ENCODE measurements at places on chromosomes 1 and 21. TPM values are rescaled to one million over a fixed set of nuclear protein-coding genes. Genes with fewer than 3 reads are reported as not detected.

- no peak for DNase-seq
Observed at GRCh38 chr1:21955058-21955457, 17.9 kb upstream of the HSPG2 start.

DNA sequence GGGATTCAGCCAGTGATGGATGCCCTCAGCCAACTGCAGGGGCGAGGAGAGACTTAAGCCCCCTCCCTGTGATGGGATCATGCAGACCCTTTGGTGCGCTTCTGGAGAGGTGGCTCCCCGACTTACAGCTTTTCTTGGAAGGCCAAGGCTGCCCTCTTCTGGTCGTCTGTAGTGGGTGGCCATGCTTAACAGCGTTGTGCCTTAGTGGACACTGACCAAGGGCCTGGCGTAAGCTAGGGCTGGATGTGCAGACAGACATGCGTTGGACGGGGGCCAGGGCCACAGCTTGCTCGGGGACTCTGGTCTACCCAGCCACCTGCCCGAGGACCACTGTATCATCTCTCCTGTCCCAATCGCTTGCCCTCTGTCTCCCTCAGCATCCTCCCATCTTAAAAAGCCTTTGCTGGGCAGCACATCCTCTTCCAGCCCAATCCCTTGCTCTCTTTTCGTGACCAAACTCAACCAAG, 5.5 kb downstream of the AZIN2 start:
- peak; percentile 86 for DNase-seq

DNA sequence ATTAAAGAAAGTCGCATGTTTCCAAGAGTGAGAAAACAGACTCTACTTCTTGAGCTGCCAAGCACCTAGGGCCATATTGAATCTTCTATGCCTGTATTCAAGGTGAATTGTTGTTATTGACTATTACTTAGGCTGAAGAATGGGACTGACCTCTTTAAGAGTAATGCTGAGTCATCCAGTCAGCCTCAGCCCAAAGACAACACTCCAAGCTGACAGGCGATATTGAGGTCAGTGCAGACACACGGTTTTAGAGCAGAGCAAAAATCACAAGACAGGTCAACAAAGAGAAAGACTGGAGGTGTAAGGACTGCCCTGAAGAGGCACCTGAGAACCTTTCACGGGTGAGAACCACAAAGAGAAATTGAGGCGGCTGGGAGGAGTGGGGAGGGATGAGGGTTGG, 146.9 kb downstream of the MIS18A start:
- peak; percentile 9 for DNase-seq

DNA sequence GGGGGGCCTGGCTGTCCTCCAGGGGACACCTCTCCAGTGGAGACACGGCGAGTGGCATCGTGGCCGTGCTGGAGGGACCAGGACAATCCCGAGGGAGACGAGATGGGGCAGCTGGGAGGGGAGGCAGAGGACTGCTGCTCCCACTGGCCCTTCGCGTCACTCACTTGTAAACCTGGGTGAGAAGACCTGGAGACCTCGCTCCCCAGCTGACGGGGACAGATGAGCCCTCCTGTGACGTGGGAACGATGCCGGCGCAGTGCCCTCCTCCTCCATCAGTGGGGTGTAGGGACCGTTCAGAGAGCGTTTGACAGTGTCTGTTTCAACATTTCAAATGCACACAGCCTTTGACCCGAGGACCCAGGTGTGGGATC, 4.6 kb downstream of the SPATC1L start:
- DNase-seq: no peak

GRCh38 chr1:33182896-33183295, 1.1 kb upstream of the TRIM62 start:
- no peak for DNase-seq

- no peak for DNase-seq
Observed at GRCh38 chr1:211612786-211613107, 33.8 kb upstream of the SLC30A1 start.

- peak; percentile 26 for DNase-seq
Observed at GRCh38 chr1:110207831-110208230, 2.3 kb upstream of the KCNC4 start.

- peak; percentile 62 for DNase-seq
Observed at GRCh38 chr1:152328801-152329391, 3.9 kb upstream of the FLG start.

- DNase-seq: no peak
Observed at GRCh38 chr1:9871021-9871420, 39.0 kb downstream of the CTNNBIP1 start.

DNA sequence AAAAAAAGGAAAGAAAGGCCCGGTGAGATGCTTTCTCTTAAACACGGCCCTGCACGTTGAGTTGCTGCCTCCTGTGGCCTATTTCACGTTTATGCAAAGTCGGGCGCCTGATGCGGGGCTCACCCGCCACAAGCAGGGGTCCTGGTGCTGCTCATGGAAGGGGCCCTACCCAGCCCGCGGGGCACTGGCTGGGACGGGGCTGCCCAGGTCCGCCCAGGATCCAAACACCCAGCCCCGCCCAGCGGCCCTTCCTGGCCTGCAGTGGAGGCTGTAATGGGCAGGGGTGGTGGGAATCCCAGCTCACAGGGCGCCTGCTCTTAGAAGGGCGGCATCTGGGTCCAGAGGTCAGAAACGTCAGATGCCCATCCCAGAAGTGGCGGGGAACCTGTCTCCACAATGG, 1.6 kb downstream of the COL6A2 start:
- peak; percentile 54 for DNase-seq

DNA sequence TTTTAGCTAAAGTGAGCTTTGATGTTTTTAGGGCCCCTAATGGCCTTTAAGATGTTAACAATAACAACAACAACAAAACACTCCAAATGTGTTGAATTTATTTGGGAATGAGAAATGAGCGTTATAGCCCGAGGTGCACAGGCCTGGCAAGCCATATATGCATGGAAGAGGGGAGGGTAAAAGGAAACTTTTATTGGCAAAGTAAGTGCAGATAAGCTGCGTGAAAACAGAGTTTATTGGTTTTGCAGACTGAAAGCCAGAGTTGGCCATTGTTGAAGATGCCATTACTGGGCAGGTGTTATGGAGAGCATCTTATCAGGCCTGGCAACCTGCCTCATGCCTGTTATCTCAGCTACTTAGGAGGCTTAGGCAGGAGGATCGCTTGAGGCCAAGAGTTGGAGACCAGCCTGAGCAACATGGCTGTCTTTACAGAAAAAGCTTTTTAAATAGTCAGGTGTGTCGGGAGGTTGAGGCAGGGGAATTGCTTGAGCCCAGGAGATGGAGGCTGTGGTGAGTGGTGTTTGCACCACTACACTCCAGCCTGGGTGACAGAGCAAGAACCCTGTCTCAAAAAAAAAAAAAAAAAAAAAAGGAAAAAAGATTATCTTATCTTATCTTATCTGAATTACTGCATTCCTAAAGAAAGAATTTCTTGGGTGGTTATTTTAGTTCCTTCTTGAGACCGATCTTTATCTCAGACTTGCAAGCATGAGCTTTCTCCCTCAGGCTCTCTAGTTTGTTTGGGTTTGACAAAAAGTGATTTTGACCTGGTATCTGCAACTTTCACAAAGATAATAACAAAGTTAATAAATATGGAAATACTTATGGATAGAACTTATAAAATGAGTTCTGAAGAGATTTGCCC, 1.7 kb downstream of the PATJ start:
- no peak for DNase-seq

DNA sequence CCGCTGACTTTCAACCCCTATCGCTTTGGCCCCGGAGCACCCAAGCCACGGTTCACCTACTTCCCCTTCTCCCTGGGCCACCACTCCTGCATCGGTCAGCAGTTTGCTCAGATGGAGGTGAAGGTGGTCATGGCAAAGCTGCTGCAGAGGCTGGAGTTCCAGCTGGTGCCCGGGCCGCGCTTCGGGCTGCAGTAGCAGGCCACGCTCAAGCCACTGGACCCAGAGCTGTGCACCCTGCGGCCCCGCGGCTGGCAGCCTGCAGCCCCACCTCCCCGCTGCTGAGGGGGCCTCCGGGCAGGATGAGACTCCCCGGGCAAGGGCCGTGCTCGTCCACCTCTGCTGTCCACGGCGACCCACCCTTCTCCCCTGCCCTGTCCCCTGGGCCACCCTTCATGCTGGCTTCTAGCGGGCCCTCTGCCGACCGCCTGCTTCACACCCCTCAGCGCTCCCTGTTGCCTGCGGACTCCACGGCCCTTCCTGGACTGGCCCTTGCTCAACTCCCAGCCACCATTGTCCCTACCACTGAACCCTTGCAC, 92.2 kb upstream of the TRABD2B start:
- DNase-seq: no peak

- DNase-seq: no peak
Observed at GRCh38 chr1:5913876-5914275, 78.3 kb downstream of the NPHP4 start.

DNA sequence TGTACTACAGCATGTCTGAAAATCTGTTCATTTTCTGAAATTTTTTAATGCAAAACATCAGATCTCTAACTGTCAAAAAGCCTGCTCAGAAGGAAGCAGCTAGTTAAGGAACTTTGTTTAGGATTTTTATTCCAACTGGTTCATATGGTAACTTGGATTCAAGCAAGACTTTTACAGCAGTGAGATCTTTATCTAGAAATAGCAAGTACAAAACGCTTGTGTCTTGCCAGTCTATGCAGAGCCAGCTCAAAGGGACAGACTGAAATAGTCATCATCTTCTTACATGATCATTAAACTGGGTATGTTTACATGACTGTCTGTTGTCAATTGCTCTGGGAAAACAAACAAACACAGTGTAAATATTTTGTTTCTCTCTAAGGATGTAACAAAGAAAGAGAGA, 37.6 kb downstream of the DDAH1 start:
- DNase-seq: no peak

- DNase-seq: no peak
Observed at GRCh38 chr1:25031601-25031965, 101.5 kb upstream of the RUNX3 start.

DNA sequence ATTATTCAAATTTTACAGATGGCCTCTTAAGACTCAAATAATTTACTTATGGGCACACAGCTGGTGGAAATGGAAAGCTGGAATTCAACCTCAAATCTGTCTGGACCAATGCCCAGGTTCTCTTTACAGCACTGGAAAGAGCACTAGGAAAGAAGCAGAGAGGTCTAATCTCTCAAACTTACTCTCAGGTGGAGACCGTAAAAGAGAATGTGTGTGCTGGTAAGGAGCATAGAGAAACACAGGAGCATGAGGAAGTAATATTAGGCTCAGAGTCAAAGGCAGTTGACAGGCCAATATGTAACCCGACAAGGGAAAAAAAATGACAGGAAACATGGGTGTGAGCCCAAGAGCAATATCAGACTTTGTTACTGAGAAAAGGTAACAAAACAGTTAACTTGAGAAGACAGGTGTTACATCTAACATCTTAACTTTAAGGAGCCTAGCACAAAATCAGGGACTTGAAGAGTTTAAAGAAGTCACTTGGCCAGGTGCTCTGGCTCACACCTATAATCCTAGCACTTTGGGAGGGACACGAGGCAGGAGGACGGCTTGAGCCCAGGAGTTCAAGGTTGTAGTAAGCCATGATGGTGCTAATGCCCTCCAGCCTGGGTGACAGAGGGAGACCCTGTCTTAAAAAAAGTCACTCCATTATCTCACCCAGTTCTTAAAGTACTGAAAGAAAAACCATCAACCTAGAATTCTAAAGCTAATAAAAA, 20.7 kb downstream of the PPP1R15B start:
- DNase-seq: peak; percentile 24

- DNase-seq: no peak
Observed at GRCh38 chr1:214702556-214702955, 99.6 kb downstream of the CENPF start.

- no peak for DNase-seq
Observed at GRCh38 chr1:181345146-181345545, 138.2 kb upstream of the CACNA1E start.

- DNase-seq: no peak
Observed at GRCh38 chr1:17603091-17603841, 63.8 kb downstream of the ARHGEF10L start.

DNA sequence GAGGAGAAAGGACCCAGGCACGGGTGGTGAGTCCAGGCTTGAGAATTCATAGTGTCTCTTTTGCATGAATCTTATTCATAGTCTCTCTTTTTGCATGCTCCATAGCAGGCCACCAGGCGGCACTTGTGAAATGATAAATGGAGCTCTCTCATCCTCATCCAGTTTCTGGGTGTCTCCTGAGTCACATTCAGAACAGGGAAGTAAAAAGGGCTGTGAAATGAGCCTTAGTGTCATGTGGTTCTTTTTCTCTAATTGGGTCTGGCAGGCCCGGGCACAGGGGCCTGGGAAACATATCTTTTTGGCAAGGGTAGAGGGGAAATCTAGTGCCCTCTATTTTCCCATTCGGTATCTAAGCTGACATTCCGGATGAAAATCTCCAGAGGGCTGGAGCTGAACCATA, 19.1 kb upstream of the NCF2 start:
- peak; percentile 71 for DNase-seq

DNA sequence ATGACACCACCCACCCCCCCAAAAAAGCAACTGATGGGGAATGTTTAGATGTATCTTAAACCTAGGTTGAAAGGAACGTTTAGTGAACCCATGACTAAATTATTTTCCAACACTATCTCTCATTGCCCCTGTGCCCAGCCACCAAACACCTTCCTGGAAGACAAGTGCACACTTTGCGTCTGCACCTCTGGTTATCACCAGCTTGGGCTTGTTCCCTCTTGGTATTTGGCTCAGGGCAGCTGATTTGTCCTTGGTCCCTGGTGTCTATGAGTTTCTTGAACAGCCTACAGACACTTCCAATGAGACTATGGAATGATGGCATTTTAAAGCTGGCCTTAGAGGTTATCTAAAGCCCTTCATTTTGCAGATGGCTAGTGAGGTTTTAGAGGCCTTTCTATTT, 15.5 kb upstream of the RIMKLA start:
- DNase-seq: no peak

DNA sequence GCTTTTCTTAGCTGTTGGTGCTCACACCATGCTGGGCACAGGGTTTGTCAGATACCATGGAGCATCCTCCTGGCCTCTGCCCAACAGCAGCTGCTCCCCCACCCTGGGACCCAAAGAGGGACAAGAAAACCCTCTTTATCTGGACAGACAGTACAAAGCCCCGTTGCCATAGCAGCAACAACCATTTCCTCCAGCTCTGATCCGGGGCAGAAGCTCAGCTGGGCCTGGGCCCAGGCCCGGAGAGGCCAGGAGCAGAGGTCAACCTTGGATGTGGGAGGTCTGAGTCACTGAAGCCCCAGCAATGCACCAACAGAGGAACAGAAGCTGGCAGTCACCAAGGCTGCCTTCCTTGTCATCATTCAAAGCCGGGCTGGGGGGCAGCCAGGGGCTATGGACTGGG, 228.4 kb upstream of the POU3F1 start:
- peak; percentile 40 for DNase-seq

GRCh38 chr1:107003972-107004371, 52.5 kb upstream of the PRMT6 start:
- DNase-seq: no peak

DNA sequence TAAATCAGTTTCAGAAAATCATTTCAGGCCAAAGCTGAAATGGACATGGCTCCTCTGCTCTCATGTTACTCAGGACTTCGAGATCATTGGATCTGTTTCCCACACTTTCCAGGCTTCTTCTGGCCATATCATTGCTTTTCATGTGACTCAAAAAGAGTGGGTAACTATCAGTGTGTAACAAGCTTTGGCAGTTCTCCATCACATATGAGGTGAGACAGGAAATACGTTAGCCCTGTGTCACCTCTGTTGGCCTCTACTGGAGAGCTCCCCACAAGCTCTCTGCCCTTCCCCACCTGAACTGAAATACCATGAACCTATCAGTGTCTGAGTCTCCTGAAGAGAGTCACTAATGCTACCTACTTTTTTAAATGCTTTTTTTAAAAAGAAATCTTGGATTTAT, 128.2 kb downstream of the LBR start:
- DNase-seq: peak; percentile 58

CRTC2 gene
- 2.6 TPM for total RNA-seq

APOBEC4 gene
- total RNA-seq: not detected

CLEC20A gene
- not detected for total RNA-seq

OR2T2 gene
- total RNA-seq: not detected

AQP10 gene
- not detected for total RNA-seq

PRRX1 gene
- 121 TPM for total RNA-seq

RNU5D-1 gene
- total RNA-seq: not detected

PRDM2 gene
- 7.2 TPM for total RNA-seq
